ENCODE measurements at places on chromosomes 7 and 10.

DNA sequence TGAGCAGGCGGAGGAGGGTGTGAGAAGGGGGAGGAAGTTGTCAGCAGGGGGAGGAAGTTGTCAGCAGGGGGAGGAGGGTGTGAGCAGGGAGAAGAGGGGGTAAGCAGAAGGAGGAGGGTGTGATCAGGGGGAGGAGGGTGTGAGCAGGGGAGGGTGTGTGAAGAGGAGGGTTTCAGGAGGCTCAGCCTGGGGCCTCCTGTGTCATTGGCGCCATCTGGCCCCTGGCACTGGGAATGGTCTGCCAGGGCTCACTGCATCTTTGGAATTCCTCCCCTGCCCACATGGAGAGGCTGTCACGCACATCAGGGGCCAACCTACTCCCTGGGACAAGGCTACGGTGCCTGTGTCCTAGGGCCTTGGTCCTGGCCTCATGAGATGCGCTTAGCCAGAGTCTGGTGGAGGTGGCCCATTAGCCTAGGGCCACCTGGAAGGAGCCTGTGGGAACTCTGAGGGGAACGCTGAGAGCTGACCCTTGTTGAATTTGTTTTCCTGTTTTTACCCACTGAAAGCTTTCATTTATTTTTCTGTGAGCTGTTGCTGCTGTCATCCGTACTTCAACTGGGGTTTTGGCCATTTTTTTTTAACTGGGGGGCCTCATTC, 18.0 kb downstream of the CAMK2B start:
- DNase-seq = no peak

- DNase-seq = no peak
Observed at GRCh38 chr7:32479574-32480200, 10.5 kb downstream of the LSM5 start.

DNA sequence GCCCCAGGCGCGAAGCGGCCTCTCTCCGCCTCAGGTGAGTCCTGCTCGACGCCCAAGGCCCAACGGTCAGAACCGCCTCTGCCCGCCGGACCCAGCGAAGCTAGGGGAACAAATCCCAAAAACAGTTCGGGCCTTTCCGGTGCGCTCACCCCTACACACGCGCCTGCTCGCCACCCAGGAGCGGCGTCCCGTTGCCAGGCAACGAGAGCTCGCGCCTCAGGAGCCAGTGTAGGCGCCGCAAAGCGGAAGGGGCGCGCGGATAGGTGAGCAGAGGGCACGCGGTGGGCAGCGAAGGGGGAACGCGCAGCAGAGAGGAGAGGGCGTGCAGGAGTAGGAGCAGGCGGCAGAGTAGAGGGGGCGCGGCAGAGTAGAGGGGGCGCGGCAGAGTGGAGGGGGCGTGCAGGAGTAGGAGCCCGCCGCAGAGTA, at the start of the genes DYDC1 and DYDC2:
Gene DYDC1, minus strand, starts transcription at position 193 of the 426 bp plus-strand sequence. CDS start 4,154 bp downstream, outside the sequence.
Gene DYDC2, plus strand, starts transcription at position 219 of the 426 bp plus-strand sequence. CDS start 5,663 bp downstream, outside the sequence.
- DNase-seq = peak; percentile 25

DNA sequence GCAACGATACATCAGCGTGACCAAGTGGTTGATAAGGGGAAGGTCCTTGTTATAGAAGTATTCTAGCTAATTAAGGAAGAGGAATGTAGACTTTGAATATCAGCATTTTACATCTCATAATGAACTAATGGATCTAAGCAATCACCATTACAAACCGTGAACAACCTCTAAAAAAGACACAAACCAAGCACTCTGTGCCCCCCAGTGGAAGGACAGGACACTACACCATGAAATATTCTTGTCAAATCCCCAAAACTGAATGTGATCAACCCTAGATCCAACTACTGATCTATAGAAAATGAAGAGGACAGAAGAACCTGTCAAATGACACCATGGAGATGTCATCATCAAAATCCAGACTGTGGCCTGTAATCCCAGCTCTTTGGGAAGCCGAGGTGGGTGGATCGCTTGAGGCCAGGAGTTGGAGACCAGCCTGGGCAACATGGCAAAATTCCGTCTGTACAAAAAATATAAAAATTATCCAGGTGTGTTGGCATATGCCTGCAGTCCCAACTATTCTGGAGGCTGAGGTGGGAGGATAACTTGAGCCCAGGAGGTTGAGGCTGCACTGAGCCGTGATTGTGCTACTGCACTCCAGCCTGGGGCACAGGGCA, 111.3 kb upstream of the CARD11 start:
- no peak for DNase-seq

DNA sequence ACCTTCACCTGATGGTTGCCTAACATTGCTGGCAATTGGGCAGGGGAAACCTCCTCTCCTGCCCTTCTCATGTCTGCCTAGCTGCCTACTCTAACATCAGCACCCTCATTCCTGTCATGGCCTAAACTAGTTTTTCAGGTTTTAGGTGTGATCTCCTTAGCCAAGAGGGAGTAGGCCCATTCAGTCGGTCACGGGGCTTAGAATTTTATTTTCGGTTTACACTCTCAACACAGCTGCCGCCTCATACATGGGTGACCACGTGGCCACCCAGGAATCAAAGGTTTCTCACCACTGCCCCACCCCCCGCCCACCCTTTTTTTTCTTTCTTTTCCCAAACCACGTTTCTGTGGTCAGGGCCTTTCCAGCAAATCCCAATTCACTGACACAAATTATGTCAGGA, 97.2 kb downstream of the RALA start:
- no peak for DNase-seq

- no peak for DNase-seq
Observed at GRCh38 chr7:45955286-45955685, 34.2 kb upstream of the IGFBP3 start.

DNA sequence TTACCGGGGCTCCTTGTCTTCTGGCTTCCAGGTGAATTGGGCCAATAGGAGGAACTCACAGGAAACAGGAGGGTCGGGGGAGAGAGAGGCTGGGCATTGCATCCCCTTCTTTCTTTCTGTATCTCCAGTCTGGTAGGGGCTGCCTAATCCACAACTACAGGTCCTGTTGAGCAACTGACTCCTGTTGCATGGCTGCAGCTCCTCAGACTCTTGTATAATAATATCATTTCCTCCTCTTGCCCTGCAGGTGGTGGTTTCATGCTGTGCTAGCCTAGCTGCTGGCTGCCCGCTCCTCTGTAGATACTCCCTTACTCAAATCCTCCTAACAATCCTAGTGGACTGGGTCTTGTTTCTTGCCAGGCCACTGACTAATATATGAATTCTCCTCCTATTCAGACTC, 276.5 kb upstream of the SMIM30 start:
- no peak for DNase-seq

- DNase-seq = no peak
Observed at GRCh38 chr7:113799896-113800295, 118.9 kb downstream of the PPP1R3A start.

- DNase-seq = no peak
Observed at GRCh38 chr10:123150986-123151736, 3.0 kb upstream of the BUB3 start.

GRCh38 chr10:88243202-88243744, 339.8 kb downstream of the RNLS start:
- no peak for DNase-seq

GRCh38 chr7:108368466-108368865, 87.8 kb downstream of the NRCAM start:
- DNase-seq = no peak

DNA sequence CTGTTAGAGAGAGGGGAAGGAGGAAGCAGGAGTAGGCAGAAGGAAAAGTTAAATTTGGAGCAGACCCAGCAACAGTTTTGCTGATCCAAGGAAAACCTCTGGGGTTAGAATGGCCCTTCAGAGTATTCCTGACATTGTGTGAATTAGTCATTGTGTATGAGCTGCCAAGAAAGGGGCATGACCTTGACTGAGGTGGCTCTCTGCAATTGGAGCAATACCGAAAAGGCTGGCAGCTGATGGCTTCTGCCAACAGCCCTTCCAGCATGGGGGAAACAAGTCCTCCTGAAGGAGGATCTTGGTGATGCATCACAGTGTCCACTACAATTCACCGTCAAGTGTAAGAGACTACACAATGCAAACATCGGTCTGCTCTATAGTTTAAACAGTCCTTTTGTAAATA, 20.6 kb upstream of the WASL start:
- no peak for DNase-seq

DNA sequence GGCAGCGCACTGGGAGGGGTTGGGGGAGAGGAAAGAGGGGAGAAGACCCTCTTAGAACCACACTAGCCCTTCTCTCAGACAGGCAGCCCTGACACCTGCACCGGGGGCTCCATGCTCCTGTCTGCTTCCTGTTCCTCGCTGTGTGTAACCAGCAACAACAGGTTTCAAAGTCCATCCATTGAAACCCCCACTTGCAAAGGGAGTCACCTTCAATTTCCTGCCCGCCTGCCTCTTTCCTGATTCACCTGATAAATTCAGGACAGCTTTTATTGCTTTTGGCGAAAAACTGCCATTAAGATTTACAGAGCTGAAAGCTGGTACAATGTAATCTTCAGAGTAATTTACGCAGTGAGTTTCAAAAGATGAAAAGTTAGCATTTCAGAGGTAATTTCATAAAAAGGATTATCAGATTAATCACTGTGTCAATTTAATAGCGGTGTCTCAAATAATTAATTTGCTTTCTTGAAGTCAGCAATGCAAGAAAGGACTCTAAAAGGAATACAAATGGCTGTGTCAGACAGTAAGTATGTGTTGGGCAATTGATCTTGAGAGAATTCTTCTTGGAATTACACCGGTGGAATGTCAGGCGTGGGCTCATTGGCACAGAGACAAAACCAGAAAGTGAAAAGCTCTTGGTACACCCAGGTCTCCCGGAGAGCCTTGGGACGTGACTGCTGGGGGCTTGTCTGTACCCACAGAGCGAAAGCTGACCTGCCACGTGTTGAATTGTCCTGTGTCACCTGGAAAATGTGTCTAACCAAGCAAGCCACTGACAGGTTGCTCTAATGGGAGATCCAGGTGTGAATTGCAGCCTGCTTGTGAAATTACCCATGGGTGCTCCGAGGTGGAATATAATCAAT, 60.7 kb downstream of the TMEM209 start:
- no peak for DNase-seq

- DNase-seq = no peak
Observed at GRCh38 chr7:154860621-154861375, 142.1 kb downstream of the PAXIP1 start.

- DNase-seq = peak; percentile 10
Observed at GRCh38 chr10:61835069-61835945, 66.2 kb upstream of the ARID5B start.

- no peak for DNase-seq
Observed at GRCh38 chr7:102101926-102102325, 184.7 kb upstream of the SH2B2 start.

DNA sequence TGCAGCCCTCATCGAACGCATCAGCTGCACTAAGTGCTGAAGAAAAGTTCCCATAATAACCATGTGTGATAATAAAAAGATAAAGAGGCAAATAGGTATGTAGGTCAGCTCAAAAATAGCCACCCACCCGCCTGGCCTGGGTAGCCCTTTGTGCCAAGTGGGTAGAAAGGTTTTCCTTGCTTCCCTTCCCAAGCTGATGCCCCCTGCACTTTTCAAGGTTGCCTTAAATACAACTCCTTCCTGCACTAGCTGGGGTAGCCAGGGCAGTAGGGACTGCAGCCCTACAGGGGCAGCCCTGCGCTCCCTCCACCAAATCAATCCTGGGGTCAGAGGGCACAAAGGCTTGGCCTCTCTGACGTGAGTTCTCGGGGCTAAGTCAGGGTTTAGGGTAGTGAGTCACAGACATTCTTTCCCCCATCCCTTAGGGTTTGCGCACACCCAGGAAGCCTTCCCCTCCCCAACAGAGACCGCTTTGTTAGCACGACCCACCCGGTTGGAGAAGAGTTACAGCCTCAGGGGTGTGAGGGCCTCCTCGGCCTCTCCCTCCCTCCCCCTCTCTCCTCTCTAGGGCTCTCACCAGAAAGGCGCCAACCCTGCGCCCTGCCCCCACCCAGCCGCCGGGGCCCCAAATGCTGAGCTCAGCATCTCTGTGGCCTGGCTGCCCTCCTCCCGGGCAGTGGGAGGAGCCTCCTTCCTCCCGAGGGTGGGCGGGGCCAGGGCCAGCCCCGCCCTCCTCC, 13.3 kb upstream of the DDIT4 start:
- DNase-seq = no peak

GRCh38 chr10:82409671-82410070, 534.7 kb downstream of the NRG3 start:
- no peak for DNase-seq

- DNase-seq = no peak
Observed at GRCh38 chr7:128452552-128452951, 3.1 kb upstream of the HILPDA start.

GRCh38 chr10:50592961-50593418, 30.8 kb downstream of the SGMS1 start:
- DNase-seq = no peak

GRCh38 chr10:117342641-117343040, 32.6 kb downstream of the PDZD8 start:
- no peak for DNase-seq

GRCh38 chr10:89074120-89074519, 83.5 kb downstream of the FAS start:
- no peak for DNase-seq

GRCh38 chr7:41316410-41316809, 386.5 kb downstream of the INHBA start:
- DNase-seq = no peak

GRCh38 chr10:86190291-86190690, 176.3 kb downstream of the GRID1 start:
- DNase-seq = no peak

DNA sequence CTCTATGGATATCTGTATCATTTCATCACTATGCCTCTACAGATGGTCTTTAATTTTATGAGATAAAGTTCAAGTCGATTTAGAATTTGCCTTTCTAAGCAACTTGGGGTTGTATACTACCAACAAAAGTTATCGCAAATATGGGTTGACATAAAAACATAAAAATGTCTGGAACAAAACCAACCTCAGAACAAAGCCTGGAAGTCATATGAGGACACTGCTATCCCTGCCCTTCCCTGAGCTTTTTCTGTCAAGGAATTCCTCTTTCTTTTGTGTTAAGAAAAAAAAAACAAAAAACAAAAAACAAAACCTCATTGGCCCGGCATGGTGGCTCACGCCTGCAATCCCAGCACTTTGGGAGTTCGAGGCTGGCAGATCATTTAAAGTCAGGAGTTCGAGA, 319.3 kb downstream of the CAMK1D start:
- no peak for DNase-seq

GRCh38 chr10:57993302-57993701, 274.4 kb downstream of the IPMK start:
- DNase-seq = no peak

DNA sequence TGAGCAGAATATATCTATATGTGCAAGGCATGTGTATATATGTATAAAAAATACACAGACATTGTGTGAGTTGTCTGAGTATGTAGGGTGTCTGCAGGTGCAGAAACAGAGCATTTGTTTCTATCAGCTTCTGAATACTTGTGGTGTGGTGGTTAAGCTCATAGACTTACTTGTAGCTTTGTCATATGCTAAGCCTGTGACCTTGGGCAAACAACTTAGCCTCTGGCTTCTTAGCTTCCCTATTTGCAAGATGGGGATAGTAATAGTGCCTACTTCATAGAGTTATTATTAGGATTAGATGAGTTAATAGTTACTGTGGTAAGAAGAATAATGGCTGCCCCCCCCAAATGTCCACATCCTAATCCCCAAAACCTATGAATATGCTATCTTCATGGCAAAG, 28.2 kb upstream of the PAX2 start:
- DNase-seq = no peak

- no peak for DNase-seq
Observed at GRCh38 chr7:41002741-41003610, 699.9 kb downstream of the INHBA start.

GRCh38 chr10:644076-644942, 45.2 kb downstream of the DIP2C start:
- no peak for DNase-seq

GRCh38 chr7:82015751-82016150, 245.9 kb upstream of the HGF start:
- no peak for DNase-seq

- DNase-seq = no peak
Observed at GRCh38 chr7:117118579-117119180, 165.4 kb downstream of the ST7 start.

GRCh38 chr7:34138483-34138882, 233.1 kb downstream of the BMPER start:
- no peak for DNase-seq

Data from GM12891 (cell line).